ENCODE measurements at places on chromosomes 3 and 15.

GRCh38 chr3:37140899-37141541, 33.4 kb downstream of the LRRFIP2 start:
- DNase-seq: no peak

GRCh38 chr3:10741891-10742671, 73.9 kb upstream of the SLC6A11 start:
- no peak for DNase-seq

DNA sequence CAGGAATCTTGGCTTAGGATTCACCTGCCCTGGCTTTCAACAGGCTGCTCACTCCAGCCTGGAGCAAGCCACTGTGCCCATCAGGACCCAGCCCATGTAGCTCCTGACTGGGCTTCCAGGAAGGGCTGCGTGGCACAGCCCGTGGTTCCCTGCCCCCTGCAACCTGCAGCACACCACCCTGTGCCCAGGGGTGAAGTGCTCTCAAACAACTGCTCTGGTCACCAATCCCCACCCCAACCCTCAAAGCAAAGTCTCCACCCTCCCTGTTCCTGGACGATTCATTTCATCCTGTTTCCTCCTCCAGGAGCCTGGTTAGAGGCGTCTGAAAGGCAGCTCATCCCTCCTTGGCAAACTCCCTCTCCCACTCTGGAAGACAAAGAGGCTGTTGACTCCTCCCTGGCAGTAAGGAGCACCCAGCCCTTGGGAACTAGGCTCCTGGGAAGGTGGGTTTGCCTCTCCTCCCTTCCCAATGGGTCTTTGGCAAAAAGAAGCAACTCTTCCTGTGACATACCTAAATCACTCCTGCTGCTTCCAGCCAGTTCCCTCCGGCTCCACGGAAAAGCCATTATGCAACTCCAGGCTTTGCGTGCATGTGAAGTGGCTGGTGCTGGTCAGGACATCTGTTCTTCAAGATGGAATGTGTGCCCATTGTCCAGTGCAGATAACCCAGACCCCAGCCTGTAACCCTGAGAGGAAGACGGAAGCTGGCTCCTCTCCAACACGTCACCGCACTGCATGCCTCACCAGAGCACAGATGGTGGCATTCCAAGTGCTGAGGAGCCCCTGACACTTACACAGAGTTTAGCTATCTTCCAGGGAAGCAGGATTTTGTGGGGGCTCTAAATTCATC, 29.1 kb upstream of the VIPR1 start:
- DNase-seq: peak; percentile 18

GRCh38 chr3:136485777-136486176, 235.6 kb downstream of the PCCB start:
- DNase-seq: no peak

DNA sequence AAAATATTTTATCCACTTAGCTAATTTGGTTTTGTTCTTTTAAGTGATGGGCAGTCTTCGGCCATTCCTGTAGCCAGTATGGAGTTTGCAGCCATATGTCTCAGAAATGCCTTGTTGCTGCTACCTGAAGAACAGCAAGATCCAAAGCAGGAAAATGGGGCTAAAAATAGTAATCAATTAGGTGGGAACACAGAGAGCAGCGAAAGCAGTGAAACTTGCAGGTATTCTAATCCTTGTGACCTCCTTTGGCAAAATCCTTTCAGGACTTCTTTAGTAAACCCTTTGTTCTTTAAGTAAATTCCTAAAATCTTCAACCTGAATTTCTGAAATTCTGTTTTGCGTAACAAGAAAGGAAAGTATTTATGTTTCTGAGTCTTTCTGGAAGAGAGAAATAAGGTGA, 49.8 kb downstream of the CNOT10 start:
- DNase-seq: no peak

DNA sequence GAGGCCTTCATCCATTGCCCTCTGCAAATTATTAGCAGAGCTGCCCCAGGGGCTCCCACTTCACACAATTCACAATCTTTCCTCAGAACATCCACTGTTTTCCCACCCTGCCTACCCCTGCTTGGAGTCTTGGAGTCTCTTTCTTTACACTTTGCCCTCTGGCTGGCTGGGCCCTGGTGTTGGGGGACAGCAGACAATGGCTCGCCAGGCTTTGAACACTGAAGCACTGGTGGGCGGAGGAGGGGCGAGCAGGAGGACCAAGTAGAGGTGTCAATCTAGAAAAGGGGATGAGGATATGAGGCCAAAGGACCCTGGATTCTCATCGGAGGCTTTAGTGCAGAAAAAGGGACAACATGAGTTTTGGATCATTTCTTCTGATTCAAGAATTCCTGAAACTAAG, 212.0 kb downstream of the NR1D2 start:
- DNase-seq: no peak

- peak; percentile 89 for DNase-seq
These were observed 103.9 kb downstream of the FBN1 start for GRCh38 chr15:48541341-48542278.

GRCh38 chr3:111797171-111797615, 61.9 kb upstream of the PHLDB2 start:
- peak; percentile 80 for DNase-seq

DNA sequence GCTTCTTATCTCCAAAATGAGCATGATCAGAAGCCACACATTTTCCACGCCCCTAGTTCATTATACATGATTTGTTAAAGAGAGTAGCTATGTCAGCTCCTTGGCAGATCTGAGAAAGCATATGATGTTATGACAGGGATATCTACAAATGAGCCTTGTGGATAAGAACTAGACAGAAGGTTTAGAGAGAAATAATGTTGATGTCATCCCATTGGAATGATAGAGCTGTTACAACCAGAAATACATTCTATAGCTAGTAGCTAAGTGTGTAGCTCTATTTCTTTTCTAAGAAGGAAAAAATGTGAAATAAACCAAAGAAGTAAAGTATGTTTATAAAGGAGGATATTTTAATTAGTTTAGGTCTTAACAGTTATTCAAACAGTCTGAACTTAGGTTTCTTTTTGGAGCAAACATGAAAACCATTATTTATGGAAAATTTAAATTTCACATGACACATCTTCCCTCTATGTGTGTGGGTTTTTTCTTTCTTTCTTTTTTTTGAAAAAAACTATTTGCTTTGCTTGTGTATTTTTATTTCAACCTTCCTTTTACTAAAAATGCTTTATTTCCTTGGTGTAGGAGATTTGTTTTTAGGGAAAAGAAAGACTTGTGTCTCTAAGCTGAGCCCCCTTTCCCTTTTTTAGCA, 167.7 kb downstream of the GHSR start:
- peak; percentile 89 for DNase-seq

GRCh38 chr3:74357881-74358280, 256.6 kb downstream of the CNTN3 start:
- no peak for DNase-seq

GRCh38 chr15:59936741-59937140, 67.4 kb upstream of the FOXB1 start:
- DNase-seq: no peak

- no peak for DNase-seq
These were observed 13.3 kb upstream of the IL16 start for GRCh38 chr15:81183439-81183775.

DNA sequence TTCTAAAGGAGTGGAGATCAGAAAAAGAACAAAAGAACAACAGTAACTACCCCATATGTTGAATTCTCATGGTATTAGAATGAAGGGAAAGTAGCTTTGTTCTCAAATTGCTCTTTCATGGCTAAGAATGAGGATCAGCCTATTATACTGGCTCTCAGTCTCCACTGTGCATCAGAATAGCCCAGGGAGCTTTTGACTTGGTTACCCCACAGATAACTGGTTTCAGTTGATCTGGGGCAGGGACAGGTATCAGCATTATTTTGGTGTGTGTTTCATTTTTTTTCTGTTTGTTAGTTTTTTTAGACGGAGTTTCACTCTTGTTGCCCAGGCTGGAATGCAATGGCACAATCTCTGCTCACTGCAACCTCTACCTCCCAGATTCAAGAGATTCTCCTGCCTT, 311.7 kb upstream of the TLE3 start:
- no peak for DNase-seq

DNA sequence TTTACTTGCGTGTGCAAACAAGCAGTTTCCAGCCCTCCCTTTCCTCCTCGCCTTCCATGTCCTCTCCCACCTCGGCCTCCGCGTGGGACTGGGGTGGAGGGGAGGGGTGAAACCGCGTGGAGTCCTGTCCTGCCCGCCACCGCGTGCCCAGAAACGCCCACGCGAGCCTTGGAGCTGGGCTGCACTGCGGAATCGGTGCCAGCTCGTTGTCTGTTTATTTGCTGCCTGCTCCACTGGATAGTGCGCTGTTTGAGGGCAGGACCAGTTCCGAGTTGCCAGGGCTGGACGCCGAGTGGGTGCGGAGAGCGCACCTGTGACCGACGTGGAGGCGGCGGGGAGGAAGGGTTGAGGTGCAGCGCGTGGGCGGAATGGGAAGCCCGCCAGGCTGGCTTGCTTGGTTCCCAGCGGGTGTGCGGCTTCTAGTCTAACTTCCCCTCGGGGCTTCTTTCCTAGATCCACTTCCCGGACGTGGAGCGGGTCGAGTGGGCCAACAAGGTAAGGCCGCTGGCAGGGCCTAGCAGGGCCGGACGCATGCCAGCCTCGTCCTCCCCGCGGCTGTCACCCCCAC, 17.3 kb downstream of the ESYT3 start:
- no peak for DNase-seq

- DNase-seq: peak; percentile 61
These were observed 524 bp downstream of the IGF1R start for GRCh38 chr15:98648654-98649471.

- DNase-seq: no peak
These were observed 72.0 kb upstream of the CDAN1 start for GRCh38 chr15:42808913-42809312.

DNA sequence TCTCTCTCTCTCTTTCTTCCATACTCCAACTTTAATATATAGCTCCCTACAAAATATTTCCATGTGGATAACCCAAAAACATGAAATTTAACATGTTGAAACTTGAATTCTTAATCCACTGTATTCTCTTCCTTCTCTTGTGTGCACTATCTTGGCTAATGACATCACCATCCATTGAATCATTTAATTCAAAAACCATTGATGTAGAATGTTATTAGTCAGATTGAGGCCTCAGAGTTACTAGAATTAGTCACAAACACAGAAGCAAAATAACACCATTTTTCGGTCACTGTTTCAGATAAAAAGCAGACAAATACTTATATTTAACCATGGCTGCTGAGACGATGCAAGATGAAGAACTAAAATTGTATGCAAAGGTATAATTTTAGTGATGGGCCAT, 256.9 kb upstream of the LRRC3B start:
- DNase-seq: no peak

DNA sequence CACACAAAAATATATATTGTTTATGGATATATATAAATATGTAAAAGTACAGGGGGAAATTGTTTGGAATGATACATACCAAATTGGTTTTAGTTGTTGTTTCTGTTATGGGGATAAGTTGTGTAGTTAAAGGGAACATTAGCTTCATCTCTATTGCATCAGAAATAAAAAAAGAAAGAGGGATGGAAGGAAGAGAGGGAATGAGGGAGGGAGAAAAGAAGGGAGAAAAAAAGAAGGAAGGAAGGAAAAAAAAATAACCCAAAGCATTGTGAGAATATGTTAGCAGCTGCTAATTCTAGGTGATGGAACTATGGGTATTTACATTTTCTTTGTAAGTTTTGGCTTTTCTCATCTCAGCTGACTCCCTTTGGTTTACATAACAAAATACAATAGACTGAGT, 1.3 kb downstream of the CCR8 start:
- DNase-seq: no peak
